CD4-positive, alpha-beta T cell treated with Interleukin-12 subunit alpha and Interleukin-12 subunit beta, for 1 hour (primary cell): ENCODE measurements at places on chromosomes 1 and 21.

DNA sequence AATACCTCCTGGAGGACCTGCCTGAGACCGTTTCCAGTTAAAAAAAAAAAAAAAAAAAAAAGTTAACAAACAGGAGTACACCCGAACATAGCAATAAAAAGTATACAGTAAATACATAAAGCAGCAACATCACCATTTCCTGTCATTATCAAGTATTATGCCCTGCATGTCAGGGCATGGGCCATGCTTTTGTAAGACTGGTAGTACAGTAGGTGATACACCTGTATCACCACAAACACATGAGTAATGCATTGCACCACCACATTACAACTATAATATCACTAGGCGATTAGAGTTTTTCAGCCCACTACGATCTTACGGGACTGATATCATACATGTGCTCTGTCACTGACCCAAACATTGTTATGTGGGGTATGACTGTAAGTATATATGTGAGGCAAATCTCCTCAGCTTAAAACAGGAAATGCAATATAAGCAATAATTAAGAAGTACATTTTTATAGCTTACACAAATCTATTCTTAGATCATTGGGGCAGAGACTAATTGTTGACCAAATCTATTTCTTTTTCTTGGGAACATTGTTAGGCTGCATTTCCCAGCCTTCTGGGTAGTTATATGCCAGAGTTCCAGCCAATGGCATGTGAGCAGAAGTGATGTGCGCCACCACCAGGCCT lies 98.1 kb downstream of the PLD5 start:
- no peak for DNase-seq

DNA sequence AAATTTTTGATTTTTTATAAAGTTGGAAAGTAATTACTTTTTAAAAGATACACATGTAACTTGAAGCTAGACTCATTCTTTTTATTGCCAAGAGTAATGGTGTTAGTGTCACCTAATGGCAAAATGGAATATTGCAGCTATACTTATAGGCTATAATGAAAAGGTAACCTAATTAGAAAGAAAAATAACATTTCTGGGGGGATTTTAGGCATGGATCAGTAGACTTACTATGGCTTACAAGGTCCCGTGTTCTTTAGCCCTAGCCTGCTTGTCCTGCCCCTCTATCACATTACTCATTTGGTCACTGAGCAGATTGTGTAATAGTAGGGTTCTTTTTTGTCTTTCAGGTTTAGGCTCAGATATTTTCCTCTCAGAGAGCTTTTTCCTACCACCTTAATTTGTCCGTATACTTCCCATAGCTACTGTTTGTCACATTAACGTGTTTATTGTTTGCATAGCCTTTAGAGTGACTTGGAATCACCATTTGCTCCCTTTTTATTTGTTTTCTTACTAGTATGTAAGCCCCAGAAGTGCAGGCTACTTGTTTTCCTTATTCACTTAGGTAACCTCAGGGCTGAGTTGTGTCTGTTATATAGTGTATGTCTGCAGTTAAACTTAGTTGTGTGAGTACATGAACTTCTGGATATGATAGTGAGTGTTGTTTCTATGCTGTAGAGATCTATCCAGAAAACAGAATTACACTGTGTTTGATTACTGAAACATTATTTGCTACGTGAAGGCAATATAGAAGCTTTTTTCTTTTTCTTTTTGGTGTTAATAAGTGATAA lies 58.7 kb downstream of the RABGAP1L start:
- DNase-seq, result peak; percentile 59

- no peak for DNase-seq
Observed at GRCh38 chr1:168653567-168653966, 75.4 kb downstream of the DPT start.

GRCh38 chr1:36740446-36740845 lies 257.7 kb upstream of the CSF3R start:
- no peak for DNase-seq

- no peak for DNase-seq
Observed at GRCh38 chr1:149931212-149931790, 3.7 kb upstream of the SF3B4 start.

GRCh38 chr21:41803316-41803715 lies 36.5 kb upstream of the RIPK4 start:
- no peak for DNase-seq

GRCh38 chr1:62722796-62723195 lies 34.6 kb upstream of the DOCK7 start:
- no peak for DNase-seq

GRCh38 chr1:2108213-2108876 lies 58.1 kb downstream of the PRKCZ start:
- no peak for DNase-seq

DNA sequence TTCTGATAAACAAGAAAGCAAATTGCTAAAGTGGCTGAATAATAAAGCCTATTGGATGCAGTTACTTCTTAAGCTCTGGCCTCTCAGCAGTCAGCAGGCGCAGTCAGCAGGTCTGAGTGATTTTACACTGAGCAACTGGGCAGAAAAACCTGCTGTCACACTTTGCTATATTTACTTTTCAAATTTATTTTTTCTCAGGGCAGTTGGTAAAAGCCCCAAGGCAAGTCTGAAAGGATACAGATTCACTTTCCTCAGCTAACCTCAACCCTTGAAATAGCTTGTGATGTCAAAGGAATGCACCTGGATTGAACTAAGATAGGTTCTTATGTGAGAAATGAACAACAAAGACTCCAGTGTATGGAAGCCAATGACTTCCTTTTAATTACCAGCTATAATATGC lies 34.0 kb downstream of the ATP5PF start:
- no peak for DNase-seq

- peak; percentile 40 for DNase-seq
Observed at GRCh38 chr1:243598433-243598832, 251.6 kb downstream of the AKT3 start.

- DNase-seq, result no peak
Observed at GRCh38 chr1:151728151-151729054, 7.1 kb downstream of the RIIAD1 start.

- DNase-seq, result no peak
Observed at GRCh38 chr1:211113566-211113965, 20.4 kb downstream of the KCNH1 start.

DNA sequence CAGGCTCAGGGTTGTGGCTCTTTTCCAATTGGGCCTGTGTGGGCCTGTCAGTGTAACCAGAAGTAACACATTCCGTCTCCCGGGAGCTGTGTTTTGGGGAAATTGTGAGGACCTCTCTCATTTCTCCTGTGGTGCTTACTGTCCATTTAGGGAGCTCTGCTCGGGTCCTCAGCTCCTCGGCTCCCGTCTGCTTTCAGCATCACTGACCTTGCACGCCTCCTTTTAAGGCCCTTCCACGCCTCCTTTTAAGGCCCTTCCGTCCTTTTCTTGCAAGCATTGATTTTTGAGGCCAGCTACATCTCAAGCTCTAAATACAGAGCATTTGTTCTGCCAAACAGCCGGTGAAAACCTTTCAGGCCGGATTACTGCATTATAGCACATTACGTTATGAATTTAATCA lies 9.7 kb downstream of the CA6 start:
- no peak for DNase-seq

DNA sequence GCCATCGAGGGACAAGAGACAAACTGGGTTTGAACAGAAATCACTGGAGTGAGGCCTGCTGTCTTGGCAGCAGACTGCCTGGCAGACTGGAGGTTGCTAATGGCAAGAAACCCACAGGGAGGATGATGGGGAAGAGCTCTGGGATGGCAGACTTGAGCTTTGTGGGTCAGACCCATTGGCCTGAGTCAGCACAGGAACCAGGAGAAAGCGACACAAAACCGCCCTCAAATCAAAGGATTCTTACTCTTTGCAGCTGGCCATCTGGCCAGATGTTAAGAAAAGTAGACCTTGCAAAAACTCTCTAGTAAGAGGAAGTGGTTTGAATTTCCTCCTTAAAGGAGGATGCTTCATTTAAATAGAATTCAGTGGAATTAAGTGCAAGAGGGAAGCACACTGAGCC lies 195.2 kb upstream of the JUN start:
- no peak for DNase-seq

DNA sequence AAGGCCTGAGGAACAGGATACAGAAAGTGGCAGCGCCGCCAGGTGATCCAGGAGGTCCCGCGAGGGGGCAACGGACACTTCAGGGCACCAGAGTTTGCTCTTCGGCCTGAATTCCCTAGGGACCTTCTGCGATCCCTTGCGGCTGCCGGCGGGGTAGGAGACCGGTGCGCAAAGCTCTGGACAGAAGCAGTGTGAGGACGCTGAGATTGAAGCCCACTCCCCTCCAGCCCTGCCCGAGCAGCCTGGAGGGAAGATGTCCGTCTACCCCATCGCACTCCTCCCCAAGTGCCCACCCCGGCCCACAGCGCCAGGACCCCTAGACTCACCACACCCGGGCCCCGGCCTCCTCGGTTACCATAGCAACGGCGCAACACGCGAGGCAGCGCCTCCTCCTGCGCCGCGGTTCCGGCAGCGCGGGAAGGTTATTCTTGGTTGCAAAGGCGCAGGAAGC lies at the start of gene ANKRD45:
TSS of gene ANKRD45 (minus strand) at position 361 of the 451 bp plus-strand sequence. CDS start 10,433 bp downstream, outside the sequence.
- DNase-seq, result no peak

DNA sequence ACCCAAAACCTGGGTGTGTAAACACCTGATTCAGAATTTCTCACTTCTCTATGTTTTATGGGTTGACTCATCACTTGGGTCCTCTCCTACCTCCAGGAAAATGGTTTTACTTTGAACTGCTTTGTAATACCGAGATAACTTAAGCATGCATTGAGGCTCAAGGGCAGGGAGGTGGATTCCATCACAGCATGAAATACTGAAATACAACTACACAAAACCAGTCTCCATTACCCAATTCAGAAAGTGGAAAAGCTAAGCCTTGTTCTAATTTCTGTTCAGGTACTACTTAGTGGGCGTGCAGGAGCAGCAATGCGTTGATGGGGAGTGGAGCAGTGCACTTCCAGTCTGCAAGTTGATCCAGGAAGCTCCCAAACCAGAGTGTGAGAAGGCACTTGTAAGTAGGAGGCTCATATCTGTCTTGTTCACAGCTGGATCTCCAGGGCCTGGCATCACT lies 6.1 kb upstream of the C4BPA start:
- no peak for DNase-seq

DNA sequence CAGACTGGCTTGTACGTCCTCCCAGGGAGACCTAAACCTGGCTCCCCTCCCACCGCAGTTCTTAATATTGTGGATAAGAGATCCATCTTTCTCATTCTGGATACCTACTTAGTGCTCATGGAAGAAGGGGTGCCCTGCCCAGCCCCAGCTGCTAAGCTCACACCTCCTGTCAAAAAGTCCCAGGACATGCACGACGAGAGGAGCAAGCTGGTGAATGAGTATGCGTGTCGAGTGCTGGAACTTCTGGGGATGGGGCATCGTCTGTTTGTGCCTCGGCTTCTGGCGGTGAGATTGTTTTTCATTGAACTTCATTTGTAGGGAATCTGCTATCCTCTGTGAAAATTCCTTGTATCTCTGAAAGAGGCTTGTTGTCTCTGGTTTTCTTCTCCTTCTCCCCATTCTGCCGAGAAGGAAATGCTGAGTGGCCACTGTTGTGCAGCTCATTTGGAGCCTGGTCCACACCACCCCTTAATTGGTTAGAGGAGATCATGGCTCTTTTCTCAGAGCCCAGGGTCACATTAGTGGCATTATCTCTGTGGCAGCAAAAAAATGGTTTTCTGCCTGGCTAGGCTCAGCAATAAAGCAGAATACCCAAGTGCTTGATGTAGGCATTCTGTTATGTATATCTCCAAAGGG lies 199.4 kb upstream of the CACYBP start:
- DNase-seq, result no peak

DNA sequence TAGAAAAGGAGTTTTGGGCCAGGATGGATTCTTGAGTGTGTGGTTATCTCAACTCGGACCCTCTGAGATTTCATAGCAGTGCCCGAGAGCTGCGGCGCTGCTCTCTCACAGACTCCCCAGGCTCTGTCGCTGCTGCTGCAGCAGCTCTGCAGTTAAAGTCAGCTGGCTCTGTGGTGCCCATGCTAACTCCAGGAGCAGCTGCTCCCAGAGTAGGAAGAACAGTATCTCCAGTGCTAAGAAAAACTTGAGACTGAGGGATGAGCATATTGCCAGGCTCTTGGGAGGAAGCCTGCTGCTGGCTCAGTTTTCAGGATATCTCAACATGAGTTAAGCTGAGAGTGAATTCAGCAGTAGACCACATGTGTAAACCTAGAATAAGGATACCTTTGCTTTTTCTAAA lies 4.5 kb downstream of the LCE2D start:
- DNase-seq, result no peak

DNA sequence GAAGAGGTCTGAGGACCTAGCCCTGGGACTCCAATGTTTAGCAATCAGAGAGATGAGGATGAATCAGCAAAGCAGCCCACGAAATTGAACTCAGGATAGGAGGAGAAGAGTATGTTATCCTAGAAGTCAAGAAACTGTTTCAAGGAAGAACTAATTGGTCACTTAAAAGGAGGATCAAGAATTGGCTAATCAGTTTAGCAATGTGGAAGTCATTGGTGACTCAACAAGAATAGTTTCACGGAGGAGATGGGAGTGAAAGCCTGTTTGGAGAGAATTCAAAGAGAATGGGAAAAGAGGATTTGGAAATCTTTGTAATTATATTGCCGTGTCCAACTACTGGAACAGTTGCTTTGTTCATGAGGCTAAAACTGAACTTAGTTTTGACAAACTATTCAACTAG lies 7.4 kb downstream of the HMCN1 start:
- DNase-seq, result no peak

DNA sequence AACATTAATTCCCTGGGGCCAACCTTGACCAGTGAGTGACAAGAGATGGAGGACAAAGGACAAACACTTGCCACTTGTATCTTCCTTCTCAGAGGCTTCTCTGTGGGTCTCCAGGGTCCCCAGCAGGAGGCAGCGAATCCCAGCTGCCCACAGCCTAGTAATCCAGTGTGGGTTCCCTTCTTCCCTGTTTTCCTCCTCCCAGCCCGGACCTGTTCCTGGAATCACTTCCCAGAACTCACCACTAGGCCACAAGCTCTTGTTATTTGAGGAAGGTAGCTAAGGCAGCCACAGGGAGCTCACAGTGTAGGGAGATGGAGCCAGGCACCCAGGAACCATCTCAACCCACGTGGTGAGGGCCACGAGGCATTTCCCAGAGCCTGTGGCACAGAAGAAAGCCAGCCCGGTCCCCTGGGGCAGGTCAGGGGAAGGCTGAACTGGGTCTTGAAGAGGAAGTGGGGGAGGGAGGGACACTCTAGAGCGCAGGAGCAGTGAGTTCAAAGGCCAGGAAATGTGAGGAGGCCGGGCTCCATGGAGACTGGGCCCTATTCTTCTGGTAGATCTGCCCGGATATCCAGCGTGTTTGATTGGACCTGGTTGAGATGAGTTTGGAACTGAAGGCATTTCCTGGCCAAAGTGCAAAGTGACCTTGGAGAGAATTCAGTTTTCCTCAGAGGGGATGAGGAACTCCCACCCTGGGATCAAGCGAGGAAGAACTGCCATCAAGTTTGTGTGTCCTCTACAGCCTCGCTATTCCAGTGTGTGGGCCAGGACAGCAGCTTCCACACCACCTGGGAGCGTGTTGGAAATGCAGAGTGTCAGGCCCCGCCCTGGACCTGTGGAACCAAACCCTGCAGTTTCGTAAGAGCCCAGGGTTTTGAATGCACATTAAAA lies 20.3 kb upstream of the C2CD2 start:
- peak; percentile 16 for DNase-seq

GRCh38 chr1:85708829-85709227 lies 595 bp upstream of the ZNHIT6 start:
- no peak for DNase-seq
